RPMI7951 (cell line): ENCODE measurements at places on chromosomes 5 and 9. TPM values are rescaled to one million over a fixed set of nuclear protein-coding genes. Genes with fewer than 3 reads are reported as not detected.

Gene ZBTB6
- total RNA-seq: 8.3 and 11.7 TPM in 2 replicates

Gene GRIA1
- total RNA-seq: 0.29 TPM in 1 of 2 replicates, not detected in the other

Gene TTF1
- 10.8 and 13.5 TPM in 2 replicates for total RNA-seq

Gene ITK
- total RNA-seq: not detected in 2 replicates

Gene AMBP
- total RNA-seq: 0.48 and 4.6 TPM in 2 replicates

Gene FABP6
- total RNA-seq: 3.6 and 6.4 TPM in 2 replicates

Gene C9
- not detected in 2 replicates for total RNA-seq

Gene LARP1
- total RNA-seq: 32.4 and 33.5 TPM in 2 replicates

Gene YIPF5
- 53.9 and 61.4 TPM in 2 replicates for total RNA-seq

Gene SARDH
- 1.8 and 1.9 TPM in 2 replicates for total RNA-seq

Gene IPPK
- total RNA-seq: 5.4 and 7.6 TPM in 2 replicates

Gene PCDHGB6
- 0.84 and 0.88 TPM in 2 replicates for total RNA-seq

Gene IFNA2
- total RNA-seq: not detected in 2 replicates

Gene FKTN
- 21.0 and 51.2 TPM in 2 replicates for total RNA-seq

Gene HARS2
- total RNA-seq: 22.6 and 25.5 TPM in 2 replicates

Gene FOXD4
- total RNA-seq: not detected in 2 replicates

Gene FAM153A
- not detected in 2 replicates for total RNA-seq

Gene CA9
- total RNA-seq: 73.8 and 82.4 TPM in 2 replicates

Gene GABBR2
- total RNA-seq: not detected in 2 replicates

Gene RASEF
- 1.3 and 1.4 TPM in 2 replicates for total RNA-seq

Gene ENTPD2
- total RNA-seq: not detected in 2 replicates

Gene ARID3C
- not detected in 2 replicates for total RNA-seq

Gene TEK
- total RNA-seq: not detected in 2 replicates

Gene SLC4A9
- not detected in 2 replicates for total RNA-seq

Gene FBP2
- not detected in 2 replicates for total RNA-seq
